Activated CD4-positive, alpha-beta T cell treated with anti-CD3 and anti-CD28 coated beads, Interleukin-2, amount 10 ng/mL, durations not matched to agents 7 days and 5 days (primary cell): ENCODE measurements at places on chromosomes 4 and X.

GRCh38 chr4:47876784-47877546 is 37.4 kb downstream of the NFXL1 start:
- H3K4me3 ChIP-seq: no peak overlapping the region
- peaks cover 56% of the 10 kb centered on the region for H3K36me3 ChIP-seq
- DNase-seq: no peak
- no peaks in the 10 kb centered on the region for H3K27me3 ChIP-seq
- H3K27ac ChIP-seq: no peak overlapping the region

- peaks cover 8% of the 10 kb centered on the region for H3K27me3 ChIP-seq
- H3K4me3 ChIP-seq: no peak overlapping the region
- no peak overlapping the region for H3K27ac ChIP-seq
- H3K4me1 ChIP-seq: no peaks in the 10 kb centered on the region
Measured at GRCh38 chr4:81307991-81308390, 93.0 kb upstream of the PRKG2 start.

DNA sequence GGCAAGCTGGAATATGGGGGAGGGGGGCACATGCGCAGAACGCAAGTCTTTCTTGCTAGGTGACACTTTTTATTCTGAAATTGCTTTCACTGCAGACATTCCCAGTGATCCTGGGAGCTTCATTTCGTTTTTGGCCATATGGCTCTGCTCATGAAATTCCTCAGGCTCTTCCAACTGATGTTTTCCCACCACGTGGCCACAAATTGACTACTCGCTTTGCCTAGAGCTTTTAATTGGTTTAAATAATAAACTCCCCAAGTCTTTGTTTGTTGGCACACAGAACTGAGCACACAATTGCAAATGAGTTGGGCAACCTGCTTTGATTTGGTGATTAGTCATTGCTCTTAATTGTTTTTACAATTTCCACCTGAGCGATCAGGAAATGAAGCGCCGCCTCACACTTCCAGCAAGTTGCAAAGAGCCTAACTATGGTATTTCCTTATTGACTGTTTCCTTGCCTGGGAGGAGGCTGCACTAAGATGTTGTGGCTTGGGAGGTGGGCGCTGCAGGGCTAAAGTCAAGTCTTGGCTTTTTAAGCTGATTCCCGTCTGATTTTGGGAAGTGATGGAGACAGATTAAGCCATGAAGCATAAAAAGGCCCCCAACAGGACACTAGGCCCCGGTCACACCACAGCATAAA is 282.5 kb downstream of the ZIC3 start:
- no peak for DNase-seq
- no peaks in the 10 kb centered on the region for H3K36me3 ChIP-seq
- H3K4me3 ChIP-seq: no peak overlapping the region
- H3K4me1 ChIP-seq: no peaks in the 10 kb centered on the region

DNA sequence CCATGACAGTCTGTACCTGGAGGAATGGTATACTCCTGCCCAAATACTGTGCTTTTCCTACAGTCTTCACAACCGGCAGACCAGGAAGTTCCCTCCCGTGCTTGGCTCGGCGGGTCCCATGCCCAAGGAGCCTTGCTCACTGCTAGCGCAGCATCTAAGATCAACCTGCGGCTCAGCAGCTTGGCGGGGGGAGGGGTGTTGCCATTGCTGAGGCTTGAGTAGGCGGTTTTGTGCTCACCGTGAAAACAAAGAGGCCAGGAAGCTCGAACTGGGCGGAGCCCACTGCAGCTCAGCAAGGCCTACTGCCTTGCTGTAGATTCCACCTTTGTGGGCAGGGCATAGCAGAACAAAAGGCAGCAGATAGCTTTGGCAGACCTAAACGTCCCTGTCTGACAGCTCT is 152.7 kb downstream of the TEX11 start:
- H3K27me3 ChIP-seq: peaks cover 4% of the 10 kb centered on the region
- peak; percentile 70 for DNase-seq
- H3K4me1 ChIP-seq: peaks cover 28% of the 10 kb centered on the region

- H3K36me3 ChIP-seq: no peaks in the 10 kb centered on the region
- H3K27me3 ChIP-seq: peaks cover 10% of the 10 kb centered on the region
- peak overlapping the region; percentile 67 for H3K4me3 ChIP-seq
- peaks cover 16% of the 10 kb centered on the region for H3K4me1 ChIP-seq
- peak; percentile 5 for DNase-seq
Measured at GRCh38 chrX:24646745-24647182, 383 bp downstream of the PCYT1B start.

DNA sequence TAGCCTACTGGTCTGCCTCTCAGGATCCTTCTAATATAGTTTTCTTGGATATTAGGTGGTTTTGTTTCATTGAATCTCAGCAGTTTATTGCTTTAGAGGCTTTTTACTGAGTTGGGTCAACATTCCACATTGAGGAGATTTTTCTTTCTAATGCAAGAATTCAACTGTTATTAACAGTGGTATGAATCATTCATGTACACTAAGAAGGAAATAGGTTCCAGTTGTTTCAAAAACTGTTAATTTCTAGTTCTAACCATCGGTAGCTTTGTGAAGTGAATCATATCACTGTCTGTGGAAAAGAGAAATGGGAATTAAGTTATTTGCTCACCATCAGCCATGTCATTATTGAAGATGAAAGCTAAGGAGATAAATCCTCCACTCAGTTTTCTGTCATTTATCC is 331.5 kb downstream of the RPA4 start:
- H3K4me3 ChIP-seq: no peak overlapping the region
- DNase-seq: no peak
- no peak overlapping the region for H3K27ac ChIP-seq
- no peaks in the 10 kb centered on the region for H3K27me3 ChIP-seq
- no peaks in the 10 kb centered on the region for H3K36me3 ChIP-seq

DNA sequence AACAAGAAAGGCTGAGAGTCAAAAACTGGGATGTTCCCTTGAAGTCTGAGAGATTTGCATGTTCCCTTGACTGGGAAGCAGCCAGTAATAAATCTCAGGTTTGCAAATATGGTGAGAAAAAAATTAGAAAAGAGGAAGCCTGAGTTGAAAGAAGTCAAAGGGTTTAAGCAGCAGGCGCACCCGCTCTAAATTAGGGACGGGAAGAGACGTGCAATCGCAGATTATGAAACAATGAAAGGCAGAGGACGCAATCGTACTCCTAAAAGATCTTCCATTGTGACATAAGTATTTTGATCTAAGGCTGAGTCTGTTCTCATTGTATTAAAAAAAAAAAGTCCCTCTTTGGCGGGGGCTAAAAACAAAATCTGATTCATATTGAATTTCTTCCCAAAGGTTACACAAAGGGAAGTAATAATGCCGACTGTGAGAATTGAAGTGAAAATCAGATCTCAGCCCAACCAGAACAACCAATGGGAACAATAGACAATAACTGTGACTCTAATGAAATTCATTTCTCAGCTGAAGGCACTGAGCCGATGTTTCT is 28.2 kb downstream of the SAT1 start:
- no peak overlapping the region for H3K27ac ChIP-seq
- no peaks in the 10 kb centered on the region for H3K36me3 ChIP-seq
- H3K4me1 ChIP-seq: peaks cover 2% of the 10 kb centered on the region
- H3K4me3 ChIP-seq: no peak overlapping the region
- DNase-seq: no peak
- peaks cover 6% of the 10 kb centered on the region for H3K27me3 ChIP-seq

DNA sequence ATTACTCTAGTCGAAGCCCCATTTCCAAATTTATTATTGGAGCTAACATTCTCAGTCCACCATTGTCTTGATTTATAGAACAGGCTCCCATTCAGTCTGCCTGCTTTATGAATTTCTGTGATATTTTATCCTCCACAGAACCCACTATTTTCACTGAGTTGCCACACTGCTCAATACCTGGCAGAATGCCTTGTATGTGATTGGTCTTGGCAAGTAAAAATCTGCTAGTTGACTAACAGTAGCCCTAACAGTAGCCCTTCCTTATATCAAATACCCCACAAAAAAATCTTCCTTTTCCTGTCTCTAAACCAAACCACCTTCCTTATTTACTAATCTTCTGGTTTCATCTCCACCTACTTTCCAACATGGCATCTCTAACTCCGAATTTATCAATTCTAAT is 82.6 kb downstream of the CHM start:
- no peak overlapping the region for H3K27ac ChIP-seq
- H3K4me3 ChIP-seq: no peak overlapping the region
- H3K4me1 ChIP-seq: no peaks in the 10 kb centered on the region

- no peaks in the 10 kb centered on the region for H3K36me3 ChIP-seq
- DNase-seq: no peak
- H3K27ac ChIP-seq: no peak overlapping the region
Measured at GRCh38 chr4:116272336-116272735, 813.0 kb downstream of the TRAM1L1 start.

DNA sequence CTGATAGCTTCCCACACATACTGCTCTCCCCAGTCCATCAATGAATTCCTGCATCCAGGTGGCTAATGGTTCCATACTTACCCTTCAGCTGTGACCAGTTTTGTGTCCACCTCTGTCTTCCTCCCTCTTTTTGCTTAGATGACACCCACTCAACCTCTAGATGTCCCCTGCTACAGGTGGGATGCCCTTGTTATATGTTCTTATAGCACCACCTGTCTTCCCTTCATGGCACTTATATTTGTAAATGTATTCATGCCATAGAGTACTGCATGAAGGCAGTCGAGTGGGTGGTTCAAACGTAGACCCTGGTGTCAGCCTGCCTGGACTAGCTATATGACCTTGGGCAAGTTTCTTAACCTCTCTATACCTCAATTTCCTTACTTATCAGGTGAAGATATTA is 6.5 kb upstream of the USP46 start:
- H3K27ac ChIP-seq: no peak overlapping the region
- H3K36me3 ChIP-seq: peaks cover 8% of the 10 kb centered on the region
- H3K4me3 ChIP-seq: no peak overlapping the region
- DNase-seq: no peak

DNA sequence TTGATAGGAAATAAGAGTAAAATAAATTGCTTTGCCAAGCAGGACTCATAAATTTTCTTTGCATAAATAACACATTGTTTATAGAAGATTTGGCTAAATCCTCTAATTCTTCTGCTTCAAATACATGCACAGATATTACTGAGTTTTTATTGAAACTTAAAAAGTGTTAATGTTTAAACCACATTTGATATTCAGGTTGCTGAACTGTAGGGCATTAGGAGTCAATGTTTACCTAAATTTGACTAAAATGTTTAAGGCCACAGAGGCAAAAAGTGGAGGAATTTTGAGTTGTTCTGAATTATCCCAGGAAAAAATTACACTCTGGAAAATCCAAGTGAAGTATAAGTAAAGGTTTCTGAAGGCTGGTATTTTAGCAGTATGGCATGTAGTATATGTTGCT is 78.7 kb downstream of the FIP1L1 start:
- no peaks in the 10 kb centered on the region for H3K4me1 ChIP-seq
- no peak overlapping the region for H3K4me3 ChIP-seq
- peaks cover 50% of the 10 kb centered on the region for H3K36me3 ChIP-seq
- no peak overlapping the region for H3K27ac ChIP-seq
- no peaks in the 10 kb centered on the region for H3K27me3 ChIP-seq
- DNase-seq: no peak

DNA sequence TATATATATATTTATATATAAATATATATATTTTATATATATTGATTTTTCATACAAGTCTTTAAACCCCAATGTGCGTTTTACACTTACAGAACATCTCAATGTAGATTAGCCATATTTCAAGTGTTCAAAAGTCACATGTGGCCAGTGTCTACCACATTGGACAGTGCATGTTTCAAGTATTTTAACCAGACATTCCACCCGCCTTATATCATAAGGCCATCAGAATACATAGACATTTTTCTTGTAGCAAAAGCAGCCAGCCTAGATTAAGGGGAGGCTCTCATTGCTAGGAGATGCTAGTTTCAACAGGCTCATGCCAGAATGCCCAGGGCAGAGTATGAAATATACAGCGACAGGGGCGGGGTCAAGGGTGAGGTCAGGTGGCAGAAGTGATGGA is 202.0 kb downstream of the NR3C2 start:
- H3K27me3 ChIP-seq: no peaks in the 10 kb centered on the region
- no peak overlapping the region for H3K27ac ChIP-seq
- H3K4me1 ChIP-seq: peaks cover 2% of the 10 kb centered on the region
- no peak overlapping the region for H3K4me3 ChIP-seq
- DNase-seq: no peak

DNA sequence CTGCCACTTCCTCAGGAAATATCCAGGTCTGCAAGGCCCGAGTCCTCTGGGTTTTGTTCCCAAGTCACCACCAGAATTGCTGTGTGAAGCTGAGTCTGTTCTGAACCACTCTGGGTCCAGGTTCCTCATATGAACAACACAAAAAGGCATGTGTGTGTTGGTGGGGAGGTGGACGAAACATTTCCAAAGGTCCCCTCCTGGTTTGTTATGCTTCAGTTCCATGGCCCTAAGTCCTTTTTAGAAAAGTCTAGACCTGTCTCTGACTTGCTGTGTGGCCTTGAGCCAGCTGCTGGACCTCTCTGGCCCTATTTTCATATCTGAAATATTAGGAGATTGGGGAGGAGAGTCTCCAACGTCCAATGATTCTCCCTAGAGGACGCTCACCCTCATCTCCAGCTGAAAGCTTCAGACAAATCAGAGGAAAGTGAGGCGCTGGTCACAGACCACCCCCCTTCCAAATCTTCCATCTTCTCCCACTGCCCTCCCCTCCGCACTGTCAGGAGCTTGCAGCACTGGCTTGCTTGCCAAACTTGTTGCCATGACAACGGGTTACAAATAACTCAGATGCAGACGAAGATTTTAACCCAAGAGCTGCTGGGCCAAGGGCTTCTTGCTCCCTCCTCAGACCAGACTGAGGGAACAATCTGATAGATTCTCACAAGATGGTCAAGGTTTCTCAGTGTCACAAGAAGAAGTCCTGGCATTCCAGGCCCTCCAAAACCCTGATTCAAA is 64.5 kb downstream of the SMC1A start:
- no peaks in the 10 kb centered on the region for H3K27me3 ChIP-seq
- H3K36me3 ChIP-seq: no peaks in the 10 kb centered on the region
- no peak overlapping the region for H3K4me3 ChIP-seq
- H3K4me1 ChIP-seq: no peaks in the 10 kb centered on the region

- H3K27ac ChIP-seq: no peak overlapping the region
- DNase-seq: no peak
- H3K27me3 ChIP-seq: peaks cover 2% of the 10 kb centered on the region
- H3K4me1 ChIP-seq: no peaks in the 10 kb centered on the region
- no peak overlapping the region for H3K4me3 ChIP-seq
Measured at GRCh38 chrX:103453655-103454054, 65.6 kb downstream of the RAB40A start.

DNA sequence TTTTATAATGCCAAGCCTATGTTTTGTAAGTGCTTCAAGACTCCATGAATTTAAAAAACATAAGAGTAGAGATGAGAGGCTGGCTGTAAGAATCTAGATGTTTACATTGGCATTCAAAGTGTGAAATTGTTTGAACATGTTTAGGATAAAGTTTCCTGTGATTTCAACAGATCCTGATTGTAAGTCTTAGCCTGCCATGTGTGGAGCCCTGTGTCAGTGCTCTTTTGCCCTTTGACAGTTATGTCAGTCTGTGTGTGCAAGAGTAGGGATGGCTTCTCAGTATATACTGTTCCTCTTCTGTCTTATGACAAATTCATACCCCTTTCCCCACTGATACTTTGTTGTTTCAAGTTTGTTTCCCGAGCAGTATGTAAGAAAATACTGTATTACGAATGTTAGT is 68.2 kb downstream of the USP9X start:
- H3K27ac ChIP-seq: no peak overlapping the region
- DNase-seq: no peak
- no peak overlapping the region for H3K4me3 ChIP-seq
- no peaks in the 10 kb centered on the region for H3K27me3 ChIP-seq
- H3K4me1 ChIP-seq: peaks cover 2% of the 10 kb centered on the region
- peaks cover 36% of the 10 kb centered on the region for H3K36me3 ChIP-seq
